ENCODE measurements at places on chromosomes 1 and 21. TPM values are rescaled to one million over a fixed set of nuclear protein-coding genes. Genes with fewer than 3 reads are reported as not detected.

GRCh38 chr1:90926971-90927370 lies 94.9 kb downstream of the ZNF644 start:
- no peak for DNase-seq

GRCh38 chr21:19908390-19908789 lies 1089.8 kb upstream of the NCAM2 start:
- no peak for DNase-seq

- no peak for DNase-seq
Measured at GRCh38 chr1:220918285-220918951, 39.2 kb downstream of the HLX start.

DNA sequence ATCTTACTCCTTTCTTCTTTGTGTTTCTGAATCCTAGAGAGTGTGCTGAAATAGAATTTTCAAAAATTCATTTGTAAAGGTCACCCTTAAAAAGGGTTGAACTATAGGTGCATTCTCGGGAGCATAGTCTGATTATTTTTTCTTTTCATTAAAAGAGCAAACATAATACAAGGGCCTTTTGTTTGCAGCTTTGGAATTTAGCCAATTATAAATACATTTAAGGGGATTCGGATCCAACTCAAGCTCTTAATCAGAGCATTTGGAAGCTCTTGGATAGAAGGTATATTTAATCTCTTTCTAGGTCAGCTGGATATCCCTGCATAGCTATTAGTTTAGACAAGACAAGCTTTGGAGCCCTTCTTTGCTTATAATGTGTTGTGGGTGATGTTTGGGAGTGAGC lies 321.7 kb downstream of the HHAT start:
- no peak for DNase-seq

GRCh38 chr1:180962178-180962577 lies 49.5 kb downstream of the KIAA1614 start:
- DNase-seq: no peak

- no peak for DNase-seq
Measured at GRCh38 chr1:71068325-71069240, 12.3 kb downstream of the ZRANB2 start.

- DNase-seq: peak; percentile 67
Measured at GRCh38 chr1:21149855-21150432, 26.8 kb downstream of the EIF4G3 start.

DNA sequence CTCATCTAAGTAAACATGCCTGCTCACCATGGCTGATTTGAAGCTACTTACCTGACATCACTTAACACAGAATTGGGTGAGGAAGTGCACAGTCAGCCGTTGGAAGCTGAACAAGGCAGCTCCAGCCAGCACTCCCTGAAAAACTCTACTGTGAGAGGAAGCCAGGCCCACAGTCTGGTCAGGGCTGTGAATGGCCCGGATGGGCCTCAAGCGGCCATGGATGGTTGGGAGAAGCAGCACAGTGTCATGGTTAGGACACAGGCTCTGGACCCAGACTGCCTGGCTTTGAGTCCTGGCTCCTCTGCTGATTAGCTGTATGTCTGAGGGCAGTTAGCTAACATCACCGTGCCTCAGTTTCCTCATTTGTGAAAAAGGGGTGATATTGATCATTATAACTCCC lies 267.8 kb downstream of the GRIK3 start:
- no peak for DNase-seq

GRCh38 chr1:59007820-59008598 lies 224.2 kb upstream of the JUN start:
- no peak for DNase-seq

GRCh38 chr1:35298464-35298863 lies 30.0 kb downstream of the ZMYM4 start:
- peak; percentile 9 for DNase-seq

GRCh38 chr1:119795261-119796200 lies 15.7 kb downstream of the REG4 start:
- DNase-seq: no peak

GRCh38 chr21:31847761-31848160 lies 25.1 kb upstream of the HUNK start:
- no peak for DNase-seq

GRCh38 chr1:205275133-205275532 lies 46.4 kb downstream of the NUAK2 start:
- DNase-seq: no peak

DNA sequence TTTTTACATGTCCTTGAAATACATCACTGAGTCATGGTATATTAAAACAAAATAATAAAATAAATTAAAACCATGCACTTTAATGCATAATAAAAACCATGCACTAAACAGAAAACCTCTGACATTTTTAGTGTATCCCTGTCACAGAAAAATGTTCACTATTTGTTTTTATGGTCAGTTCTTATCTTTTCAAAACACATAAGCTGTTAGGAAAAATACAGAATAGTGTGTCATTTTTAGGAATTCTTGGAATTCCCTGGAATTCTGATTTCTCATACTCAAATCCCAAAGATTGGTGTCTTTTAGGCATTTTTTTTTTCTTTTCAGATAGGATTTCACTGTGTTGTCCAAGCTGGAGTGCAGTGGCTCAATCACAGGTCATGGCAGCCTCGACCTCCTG lies 25.1 kb upstream of the TINAGL1 start:
- DNase-seq: no peak

GRCh38 chr1:2504225-2504948 lies 22.0 kb downstream of the PANK4 start:
- no peak for DNase-seq

DNA sequence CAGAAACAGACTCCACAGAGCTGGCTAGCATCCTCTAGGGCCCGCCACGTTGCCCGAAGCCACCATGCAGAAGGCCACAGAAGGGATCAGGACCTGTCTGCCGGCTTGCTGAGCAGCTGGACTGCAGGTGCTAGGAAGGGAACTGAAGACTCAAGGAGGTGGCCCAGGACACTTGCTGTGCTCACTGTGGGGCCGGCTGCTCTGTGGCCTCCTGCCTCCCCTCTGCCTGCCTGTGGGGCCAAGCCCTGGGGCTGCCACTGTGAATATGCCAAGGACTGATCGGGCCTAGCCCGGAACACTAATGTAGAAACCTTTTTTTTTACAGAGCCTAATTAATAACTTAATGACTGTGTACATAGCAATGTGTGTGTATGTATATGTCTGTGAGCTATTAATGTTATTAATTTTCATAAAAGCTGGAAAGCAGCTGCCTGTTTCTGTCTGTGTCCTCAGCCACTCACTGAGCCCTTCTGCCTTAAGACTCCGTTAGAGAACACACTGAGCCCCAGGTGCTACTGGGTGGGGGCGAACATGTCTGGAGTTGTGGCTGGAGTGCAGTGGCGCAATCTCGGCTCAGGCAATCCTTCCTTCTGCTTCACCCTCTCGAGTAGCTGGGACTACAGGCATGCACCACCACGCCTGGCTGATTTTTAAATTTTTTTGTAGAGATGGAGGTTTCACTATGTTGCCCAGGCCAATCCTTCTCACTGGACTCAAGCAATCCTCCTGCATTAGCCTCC lies 14.8 kb downstream of the MFSD2A start:
- no peak for DNase-seq

DNA sequence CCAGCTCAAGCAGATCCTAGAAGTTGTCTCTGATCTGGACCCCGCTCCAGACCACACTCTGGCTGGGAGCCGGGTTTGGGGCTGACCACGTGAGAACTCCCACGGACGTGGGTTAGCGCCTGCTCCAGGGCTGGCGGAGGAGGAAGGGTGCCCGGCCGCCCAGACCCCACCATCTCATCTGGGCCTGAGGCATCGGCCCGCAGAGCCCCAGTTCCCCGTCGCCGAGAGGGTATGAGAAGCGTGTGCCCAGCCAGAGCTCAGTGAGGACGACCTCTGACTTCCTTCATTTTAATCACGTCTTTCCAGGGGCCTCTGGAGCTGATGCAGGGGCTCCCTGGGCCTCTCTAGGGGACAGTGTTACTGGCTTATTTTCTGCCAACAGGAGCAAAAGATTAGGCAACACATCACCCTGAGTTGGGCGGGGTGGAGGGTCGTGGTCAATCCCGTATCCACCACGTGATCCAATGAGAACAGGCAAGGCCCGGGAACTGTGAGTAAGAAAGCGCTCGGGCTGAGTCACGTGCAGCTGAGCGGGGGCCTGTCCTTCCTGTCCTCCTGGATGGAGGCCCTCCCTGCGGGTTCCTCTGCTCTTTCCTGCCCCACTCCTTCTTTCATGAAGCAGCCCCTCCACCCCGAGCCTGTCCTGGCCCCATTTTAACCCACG lies 81.1 kb downstream of the SIK1 start:
- DNase-seq: no peak

- DNase-seq: no peak
Measured at GRCh38 chr21:44079846-44080245, 27.4 kb upstream of the PWP2 start.

Gene TARDBP
- 172 TPM for polyA plus RNA-seq

Gene DENND4B
- 39.7 TPM for polyA plus RNA-seq

Gene GNAT2
- not detected for polyA plus RNA-seq

Gene CFAP126
- 2.5 TPM for polyA plus RNA-seq

Gene USH2A
- 0.05 TPM for polyA plus RNA-seq

Gene VANGL2
- 11.0 TPM for polyA plus RNA-seq

Gene LRRC53
- not detected for polyA plus RNA-seq

Gene SEMA6C
- polyA plus RNA-seq: 120 TPM

Gene DMBX1
- not detected for polyA plus RNA-seq

Gene BNIPL
- polyA plus RNA-seq: 1.1 TPM
